Upper lobe of right lung (tissue), 1 donor: ENCODE measurements at places on chromosomes 7 and 10. TPM values are rescaled to one million over a fixed set of nuclear protein-coding genes. Genes with fewer than 3 reads are reported as not detected.
A peak's percentile ranks its signal among the peaks of the same experiment; 100 is the strongest.

Gene DKK1
- 3.7 TPM for total RNA-seq

Gene ALOX5
- 128 TPM for total RNA-seq

DNA sequence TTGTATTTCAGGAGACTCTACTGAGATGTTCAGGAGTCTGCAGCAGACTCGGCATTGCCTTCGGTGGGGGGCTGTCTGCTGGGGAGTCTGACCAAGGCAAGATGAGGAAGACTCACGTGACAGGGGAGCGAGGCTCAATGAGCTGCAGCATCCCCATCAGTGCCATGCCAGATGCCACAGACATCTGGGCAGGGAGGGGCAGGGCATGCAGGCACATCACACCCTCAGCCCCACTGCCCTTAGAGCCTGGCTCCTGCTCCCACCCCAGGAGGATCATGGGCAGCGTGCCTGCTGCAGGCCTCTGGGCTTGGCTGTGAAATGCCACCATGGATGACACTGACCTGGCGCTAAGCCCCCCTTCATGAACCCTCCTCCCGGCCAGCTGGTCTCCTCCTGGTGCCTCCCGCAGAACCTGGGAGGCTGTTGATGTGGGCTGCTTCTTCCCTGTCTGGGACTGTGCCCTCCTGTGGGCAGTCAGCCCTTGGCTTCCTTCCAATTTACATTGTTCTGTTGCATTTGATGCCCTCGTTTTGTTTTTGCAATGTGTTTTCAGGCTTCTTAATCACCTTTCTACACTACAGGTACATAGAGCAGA lies 235.0 kb downstream of the PAXIP1 start:
- no peak for DNase-seq
- H3K27me3 ChIP-seq, result no peaks in the 10 kb centered on the region
- H3K27ac ChIP-seq, result no peak overlapping the region
- H3K4me3 ChIP-seq, result no peak overlapping the region
- H3K36me3 ChIP-seq, result no peaks in the 10 kb centered on the region

DNA sequence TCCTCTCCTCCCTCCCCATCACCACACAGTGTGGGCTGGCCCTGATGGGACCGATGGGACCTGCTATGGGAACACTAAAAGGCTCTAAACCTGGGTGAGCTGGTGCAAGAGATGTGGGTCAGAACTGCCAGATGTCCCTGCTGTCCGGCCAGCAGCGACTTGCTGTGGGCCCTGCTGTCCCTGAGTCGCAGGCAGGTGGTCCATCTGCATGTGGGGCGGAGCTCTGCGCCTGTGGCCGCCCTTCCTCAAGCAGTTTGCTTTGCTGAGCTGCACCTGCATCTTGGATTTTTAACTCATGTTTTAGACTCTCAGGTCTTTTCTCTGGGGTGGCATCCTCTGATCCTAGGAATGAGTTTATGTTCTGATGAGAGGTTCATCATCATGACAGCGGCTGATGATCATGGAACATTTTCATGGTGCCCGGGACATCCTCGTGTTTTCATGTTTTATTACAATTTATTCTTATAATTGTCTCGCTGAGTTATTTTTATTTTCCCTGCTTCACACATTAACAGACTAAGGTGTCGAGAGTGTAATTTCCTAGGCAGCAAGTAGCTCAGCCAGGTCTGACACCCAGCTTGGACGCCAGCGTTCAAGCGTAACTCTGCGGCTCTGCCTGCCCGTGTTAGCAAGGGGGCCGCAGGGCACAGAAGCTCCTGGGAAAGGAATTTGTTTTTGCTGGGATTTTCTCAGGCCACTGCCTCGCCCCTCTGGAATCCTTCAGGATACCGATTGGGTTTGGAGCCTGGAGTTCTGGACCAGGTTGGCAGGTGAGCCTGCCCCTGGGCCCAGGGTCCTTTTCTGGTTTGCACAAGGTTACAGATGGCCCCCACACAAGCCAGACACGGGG lies 615.2 kb upstream of the FOXK1 start:
- H3K4me3 ChIP-seq, result no peak overlapping the region
- no peaks in the 10 kb centered on the region for H3K27me3 ChIP-seq
- H3K36me3 ChIP-seq, result no peaks in the 10 kb centered on the region
- H3K27ac ChIP-seq, result no peak overlapping the region
- H3K4me1 ChIP-seq, result no peaks in the 10 kb centered on the region
- DNase-seq, result no peak

GRCh38 chr7:137978464-137979237 lies 23.2 kb downstream of the CREB3L2 start:
- peak overlapping the region; percentile 25 for H3K27ac ChIP-seq
- H3K4me3 ChIP-seq, result no peak overlapping the region
- no peak for DNase-seq

Gene SPDYE9
- total RNA-seq, result not detected

Gene SLC16A9
- 1.8 TPM for total RNA-seq

GRCh38 chr7:122847871-122848473 lies 38.3 kb downstream of the CADPS2 start:
- H3K4me3 ChIP-seq, result no peak overlapping the region
- H3K36me3 ChIP-seq, result no peaks in the 10 kb centered on the region
- DNase-seq, result no peak
- H3K27me3 ChIP-seq, result no peaks in the 10 kb centered on the region

Gene ADAM12
- total RNA-seq, result 0.98 TPM

- H3K4me1 ChIP-seq, result no peaks in the 10 kb centered on the region
- no peak for DNase-seq
- H3K27me3 ChIP-seq, result no peaks in the 10 kb centered on the region
- no peaks in the 10 kb centered on the region for H3K36me3 ChIP-seq
- H3K4me3 ChIP-seq, result no peak overlapping the region
- no peak overlapping the region for H3K27ac ChIP-seq
These were observed 128.8 kb downstream of the PPP1R3A start for GRCh38 chr7:113790025-113790424.
